ENCODE measurements at places on chromosomes 11 and 22. TPM values are rescaled to one million over a fixed set of nuclear protein-coding genes. Genes with fewer than 3 reads are reported as not detected.

Gene ADM2
- total RNA-seq, result 4.1 TPM

Gene ARHGAP8
- total RNA-seq, result 24.0 TPM

Gene FREY1
- not detected for total RNA-seq

Gene CECR2
- total RNA-seq, result 3.3 TPM

Gene AQP11
- 6.6 TPM for total RNA-seq

Gene C11orf52
- 8.7 TPM for total RNA-seq

Gene KRTAP5-9
- total RNA-seq, result not detected

Data from hepatocyte (in vitro differentiated cells).